Stimulated activated naive CD4-positive, alpha-beta T cell treated with Interleukin-2 at 50 U/mL for 16 hours (primary cell): ENCODE measurements at places on chromosomes 3 and 15.

GRCh38 chr3:128083396-128083795 lies 31.2 kb downstream of the SEC61A1 start:
- no peak for DNase-seq

- DNase-seq, result no peak
These were observed 8.4 kb downstream of the SOX2 start for GRCh38 chr3:181719991-181720680.

DNA sequence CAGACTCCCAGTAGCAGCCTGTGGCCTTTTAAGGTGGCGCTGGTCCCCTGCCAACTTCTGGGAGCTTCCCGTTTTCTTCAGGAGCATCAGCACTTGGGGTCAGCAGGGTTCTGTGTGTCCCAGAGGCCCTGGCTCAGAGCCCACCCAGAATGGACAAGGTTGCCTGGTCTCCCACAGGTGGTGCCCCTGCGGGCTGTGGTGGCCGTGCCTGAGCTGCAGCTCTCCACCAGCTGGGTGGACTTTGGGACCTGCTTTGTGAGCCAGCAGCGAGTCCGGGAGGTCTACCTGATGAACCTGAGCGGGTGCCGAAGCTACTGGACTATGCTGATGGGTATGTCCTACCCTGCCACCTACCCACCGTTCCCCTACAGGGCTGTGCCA lies 15.5 kb downstream of the ACAA1 start:
- no peak for DNase-seq

GRCh38 chr15:47356297-47356696 lies 361.0 kb upstream of the SEMA6D start:
- DNase-seq, result no peak

DNA sequence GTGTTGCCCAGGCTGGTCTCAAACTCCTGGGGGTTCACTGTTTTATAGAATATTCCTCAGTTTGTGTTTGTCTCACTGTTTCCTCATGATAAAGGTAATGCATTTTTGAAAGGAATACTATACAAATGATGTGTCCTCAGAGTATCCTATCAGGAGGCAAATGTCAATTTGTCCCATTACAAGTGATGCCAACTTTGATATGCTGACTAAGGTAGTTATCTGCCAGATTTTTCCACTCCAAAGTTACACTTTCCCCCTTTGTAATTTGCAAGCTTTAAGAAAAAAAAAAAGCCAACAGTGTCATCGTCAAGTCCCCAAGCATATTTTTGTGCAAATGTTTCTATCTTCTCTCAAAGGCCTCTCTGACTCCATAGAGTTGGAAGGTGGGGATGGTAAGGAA lies 9.0 kb downstream of the EIF5A2 start:
- DNase-seq, result no peak
